ENCODE measurements at places on chromosomes 5 and 9. TPM values are rescaled to one million over a fixed set of nuclear protein-coding genes. Genes with fewer than 3 reads are reported as not detected.
A peak's percentile ranks its signal among the peaks of the same experiment; 100 is the strongest.

GRCh38 chr9:20376731-20377375 lies 245.4 kb downstream of the MLLT3 start:
- no peak for DNase-seq

Gene PTBP3
- polyA plus RNA-seq = 43.7 TPM

DNA sequence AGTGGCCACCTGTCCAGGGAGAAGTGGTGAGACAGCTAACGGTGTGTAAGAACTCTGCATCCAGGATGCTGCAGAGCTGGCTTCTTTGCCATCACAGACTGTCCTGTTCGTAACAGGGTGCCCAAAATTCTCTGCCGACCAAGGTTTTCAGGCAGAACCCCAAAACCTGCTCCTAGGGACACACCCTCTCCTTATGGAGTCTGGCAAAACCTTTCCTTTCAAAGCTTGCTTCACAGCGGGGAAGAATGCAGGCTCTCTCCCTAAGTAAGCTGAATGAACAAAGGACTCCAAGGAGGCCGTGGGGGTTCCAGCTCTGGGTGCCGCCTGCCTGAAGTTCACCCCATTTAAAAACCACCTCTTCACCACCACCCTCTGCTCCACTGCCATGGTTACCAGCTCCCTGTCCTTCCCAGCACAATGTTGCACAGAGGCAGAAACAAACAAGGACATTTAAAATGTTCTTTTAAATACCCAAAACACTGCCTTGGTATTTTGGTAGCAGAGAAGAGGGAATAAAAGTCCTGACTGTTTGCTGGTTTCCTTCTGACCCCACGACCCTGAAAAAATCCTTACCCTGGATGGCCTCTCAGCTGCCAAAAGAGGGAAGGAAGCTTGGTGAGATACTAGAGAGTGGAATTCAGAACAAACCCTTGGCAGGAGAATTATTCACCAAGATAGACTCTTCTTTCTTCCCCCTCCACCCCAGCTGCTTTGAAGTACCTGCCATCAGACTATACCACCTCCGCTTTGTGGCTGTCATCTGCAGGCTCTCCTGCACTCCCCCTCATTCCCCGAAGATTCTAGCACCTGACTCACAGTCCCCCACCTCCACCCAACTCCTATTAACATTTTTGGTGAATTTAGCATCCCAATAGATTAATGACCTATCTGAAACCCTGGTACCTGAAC lies 7.1 kb upstream of the KLF9 start:
- no peak for DNase-seq

Gene GPRIN1
- polyA plus RNA-seq = 4.4 TPM

Gene ANKRD55
- not detected for polyA plus RNA-seq

GRCh38 chr5:111998871-111999270 lies 241.9 kb upstream of the NREP start:
- no peak for DNase-seq

DNA sequence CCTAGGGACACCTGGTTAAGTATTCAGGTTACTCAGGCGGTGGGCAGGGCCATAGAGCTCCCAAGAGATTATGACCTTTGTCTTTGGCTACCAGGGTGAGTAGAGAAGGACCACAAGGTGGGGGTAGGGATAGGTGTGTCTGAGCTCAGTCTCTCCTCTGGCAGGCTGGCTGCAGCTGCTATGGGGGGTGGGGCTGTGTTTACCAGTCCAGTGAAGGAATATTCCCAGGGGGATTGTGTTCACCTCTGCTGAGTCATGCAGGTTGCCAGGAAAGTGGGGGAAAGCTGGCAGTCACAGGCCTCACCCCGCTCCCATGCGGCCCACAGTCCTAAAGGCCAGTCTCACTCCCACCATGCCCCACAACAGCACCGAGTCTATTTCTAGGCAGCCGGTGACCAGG lies 53.6 kb upstream of the POU5F2 start:
- no peak for DNase-seq

Gene NME5
- 0.05 TPM for polyA plus RNA-seq

Gene NR2F1
- not detected for polyA plus RNA-seq

GRCh38 chr5:86137297-86137696 lies 480.4 kb upstream of the COX7C start:
- DNase-seq = no peak

DNA sequence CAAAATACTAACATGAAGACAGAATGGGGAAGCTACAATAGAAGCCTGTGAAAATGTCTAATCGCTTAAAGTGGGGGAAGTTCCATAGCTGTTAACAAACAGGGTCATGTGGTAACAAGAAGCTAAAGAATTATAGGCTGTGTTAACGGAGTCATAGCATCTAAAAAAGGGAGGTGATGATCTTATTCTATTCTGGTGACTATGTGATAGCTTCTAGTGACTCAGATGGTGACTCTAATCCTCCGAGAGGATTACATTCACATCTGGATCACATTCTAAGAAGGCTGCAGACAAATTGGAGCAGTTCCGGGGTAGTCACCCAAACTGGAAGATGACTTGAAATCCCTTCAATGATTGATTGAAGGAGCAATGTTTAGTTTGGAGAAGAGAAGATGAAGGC lies 142.1 kb downstream of the LIFR start:
- no peak for DNase-seq

DNA sequence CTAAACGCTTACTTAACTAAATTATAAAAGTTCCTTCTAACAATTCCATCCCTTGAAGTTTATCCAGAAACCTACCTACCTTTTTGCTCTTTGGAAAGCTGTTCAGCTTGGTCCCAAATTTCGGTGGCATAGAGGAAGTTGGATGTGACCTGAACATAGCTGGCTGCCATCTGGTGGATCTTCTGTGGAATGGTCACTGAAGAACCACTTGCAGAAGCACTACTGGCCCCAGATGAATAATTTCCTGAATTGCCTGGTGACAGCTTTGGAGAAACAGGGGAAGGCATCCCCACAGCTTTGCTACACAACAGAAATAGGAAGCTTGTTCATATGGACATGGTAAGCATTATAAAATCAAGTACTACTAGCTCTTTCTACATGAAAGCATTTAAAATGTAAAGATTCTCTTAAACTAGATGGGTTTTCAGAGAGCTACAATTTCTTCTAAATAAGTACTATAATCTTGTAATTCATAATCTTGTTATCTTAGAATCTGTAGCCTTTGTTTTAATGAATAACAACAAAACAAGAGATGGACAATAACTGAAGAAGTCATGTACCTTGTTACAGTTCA lies 9.9 kb downstream of the LEAP2 start:
- DNase-seq = peak; percentile 11

DNA sequence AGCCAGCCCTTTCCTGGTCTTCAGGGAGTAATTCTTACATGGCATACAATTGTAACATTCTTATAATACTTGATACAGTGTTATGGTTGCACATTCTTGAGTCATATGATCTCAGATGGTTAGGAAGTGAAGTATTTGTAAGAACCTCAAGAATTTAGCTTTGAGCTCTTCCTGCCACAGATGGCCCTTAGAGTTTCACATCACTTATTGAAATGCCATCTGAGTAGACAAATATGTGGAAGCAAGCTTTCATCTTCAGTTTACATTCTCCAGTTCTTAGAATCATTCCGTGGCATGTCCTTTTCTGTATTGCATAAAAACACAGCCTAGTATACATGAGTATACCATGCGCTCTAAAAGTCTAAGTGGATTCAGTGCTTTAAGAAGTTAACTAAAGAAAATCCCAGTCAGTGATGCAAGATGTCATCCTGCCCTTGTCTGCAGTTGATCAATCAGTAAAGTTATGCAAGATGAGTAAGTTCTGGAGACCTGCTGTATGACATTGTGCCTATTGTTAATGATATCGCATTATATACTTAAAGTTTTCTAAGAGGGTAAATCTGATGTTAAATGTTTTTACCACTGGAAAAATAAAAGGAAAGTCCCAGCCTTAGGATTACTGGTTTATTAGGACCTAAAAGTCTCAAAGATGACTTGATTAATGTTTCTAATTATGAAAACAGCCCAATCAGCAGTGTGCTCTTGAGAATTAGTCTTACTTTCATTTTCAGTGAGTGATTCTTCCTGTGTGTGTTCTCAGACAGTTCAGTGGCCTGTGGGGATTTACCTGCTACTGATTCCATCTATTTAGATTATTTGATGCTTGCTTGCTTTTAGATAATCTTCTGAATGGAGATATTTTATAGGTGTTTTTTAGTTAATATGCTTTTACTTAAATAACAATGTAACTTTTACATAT lies 29.4 kb downstream of the RHOBTB3 start:
- DNase-seq = peak; percentile 50

DNA sequence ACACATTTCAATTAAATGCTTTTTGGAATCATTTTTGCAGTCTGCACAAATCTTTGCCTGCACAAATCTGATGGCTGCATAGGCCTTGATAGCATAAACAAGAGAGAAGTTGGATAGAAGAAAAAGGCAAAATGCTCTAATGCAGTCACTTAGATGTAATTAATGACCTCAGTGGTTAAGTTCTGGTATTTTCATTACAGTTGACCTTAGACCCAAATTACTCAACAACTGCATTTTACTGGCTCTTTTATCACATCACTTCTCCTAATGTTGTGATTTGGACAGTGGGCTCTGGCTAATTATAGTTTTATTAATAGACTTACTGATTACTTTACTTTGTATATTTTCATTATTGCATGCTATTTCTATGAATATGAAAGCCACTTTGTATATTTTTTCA lies 34.3 kb downstream of the NTRK2 start:
- DNase-seq = no peak

Gene IFNA21
- not detected for polyA plus RNA-seq

DNA sequence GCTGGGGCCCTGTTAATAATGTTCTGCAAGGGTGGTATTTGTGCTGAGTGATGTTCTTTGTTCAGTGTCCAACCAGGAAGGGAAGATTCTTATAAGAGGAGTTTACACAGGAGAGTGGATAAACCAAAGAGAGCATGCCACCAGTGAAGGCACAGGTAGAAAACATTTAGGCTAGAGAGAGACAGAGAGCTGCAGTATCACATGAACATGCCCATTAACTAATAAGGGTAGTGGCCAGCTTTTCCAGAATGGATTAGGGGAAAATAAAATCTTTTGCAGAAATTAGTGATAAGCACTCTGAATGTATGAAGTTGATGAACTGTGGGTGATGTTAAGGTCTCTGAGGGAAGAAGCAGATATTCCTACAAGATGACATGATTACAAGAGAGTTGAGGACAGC lies 54.1 kb upstream of the PRLR start:
- no peak for DNase-seq

Gene ABO
- not detected for polyA plus RNA-seq

Gene NR2F1-AS1
- 0.33 TPM for polyA plus RNA-seq

GRCh38 chr5:173689737-173690360 lies 73.4 kb upstream of the BOD1 start:
- no peak for DNase-seq

GRCh38 chr9:35618854-35619799 lies 914 bp upstream of the CD72 start:
- no peak for DNase-seq

- DNase-seq = no peak
Observed at GRCh38 chr9:136010615-136011361, 49.6 kb upstream of the UBAC1 start.

Gene TPPP
- polyA plus RNA-seq = 2.5 TPM

Gene NDFIP1
- 38.2 TPM for polyA plus RNA-seq

DNA sequence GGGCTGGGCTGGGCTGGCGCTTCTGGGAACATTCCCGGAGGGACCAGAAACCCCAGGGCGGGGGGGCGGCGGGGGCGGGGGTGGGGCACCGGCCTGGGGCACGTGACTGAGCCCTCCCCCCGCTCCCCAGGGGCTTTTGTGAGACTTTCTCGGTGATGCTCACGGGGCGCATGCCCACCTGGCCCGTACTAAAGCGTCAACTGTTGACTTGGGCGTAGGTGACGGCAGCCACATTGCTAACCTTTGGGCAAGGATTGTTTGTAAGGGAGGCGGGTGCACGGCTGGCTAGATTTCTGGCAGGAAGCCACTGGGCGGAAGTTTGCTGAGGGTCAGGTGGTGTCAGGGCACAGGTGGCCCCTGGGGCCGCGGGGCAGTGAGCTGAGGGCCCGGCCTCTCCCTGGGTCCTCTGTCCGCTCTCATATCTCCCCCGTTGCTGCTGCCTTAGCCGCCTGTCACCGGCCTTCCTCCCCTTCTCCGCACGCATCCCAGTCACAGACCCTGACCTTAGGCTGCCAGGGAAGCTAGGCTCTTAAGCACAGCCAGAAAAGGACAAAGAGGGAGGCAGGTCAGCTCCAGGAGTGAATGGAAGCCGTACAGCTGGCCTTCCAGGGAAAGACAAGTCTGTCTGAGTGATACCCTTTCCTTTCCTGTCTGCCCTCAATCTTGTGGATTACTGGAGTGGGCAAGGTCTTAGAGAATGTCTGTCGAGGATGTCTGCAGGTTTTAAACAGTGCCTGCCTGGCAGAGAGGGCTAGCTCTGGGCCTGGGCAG lies 812 bp downstream of the CACFD1 start:
- DNase-seq = no peak

- no peak for DNase-seq
Observed at GRCh38 chr5:115418788-115419187, 122.3 kb upstream of the CCDC112 start.

Gene ACOT12
- polyA plus RNA-seq = not detected

DNA sequence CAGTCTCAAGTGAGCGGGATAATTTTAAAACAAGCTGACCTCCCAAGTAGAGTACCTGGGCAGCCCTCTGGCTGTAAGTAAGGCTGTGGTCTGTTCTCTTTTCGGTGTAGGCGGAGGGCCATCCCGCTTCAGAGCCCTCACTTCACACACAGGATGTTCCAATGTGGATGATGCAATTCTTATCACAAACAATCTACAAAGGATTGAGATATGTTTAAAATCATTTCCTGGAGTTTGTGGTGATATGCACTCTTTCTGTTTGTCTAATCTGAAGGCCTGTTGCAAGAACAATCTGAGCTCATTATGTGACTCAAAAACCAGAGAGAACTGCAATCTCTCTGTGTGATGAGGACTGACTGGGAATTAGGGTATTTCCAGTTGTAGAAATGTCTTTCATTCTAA lies 42.5 kb downstream of the ITGA2 start:
- no peak for DNase-seq

- no peak for DNase-seq
Observed at GRCh38 chr9:125537442-125538091, 169.4 kb downstream of the MAPKAP1 start.

DNA sequence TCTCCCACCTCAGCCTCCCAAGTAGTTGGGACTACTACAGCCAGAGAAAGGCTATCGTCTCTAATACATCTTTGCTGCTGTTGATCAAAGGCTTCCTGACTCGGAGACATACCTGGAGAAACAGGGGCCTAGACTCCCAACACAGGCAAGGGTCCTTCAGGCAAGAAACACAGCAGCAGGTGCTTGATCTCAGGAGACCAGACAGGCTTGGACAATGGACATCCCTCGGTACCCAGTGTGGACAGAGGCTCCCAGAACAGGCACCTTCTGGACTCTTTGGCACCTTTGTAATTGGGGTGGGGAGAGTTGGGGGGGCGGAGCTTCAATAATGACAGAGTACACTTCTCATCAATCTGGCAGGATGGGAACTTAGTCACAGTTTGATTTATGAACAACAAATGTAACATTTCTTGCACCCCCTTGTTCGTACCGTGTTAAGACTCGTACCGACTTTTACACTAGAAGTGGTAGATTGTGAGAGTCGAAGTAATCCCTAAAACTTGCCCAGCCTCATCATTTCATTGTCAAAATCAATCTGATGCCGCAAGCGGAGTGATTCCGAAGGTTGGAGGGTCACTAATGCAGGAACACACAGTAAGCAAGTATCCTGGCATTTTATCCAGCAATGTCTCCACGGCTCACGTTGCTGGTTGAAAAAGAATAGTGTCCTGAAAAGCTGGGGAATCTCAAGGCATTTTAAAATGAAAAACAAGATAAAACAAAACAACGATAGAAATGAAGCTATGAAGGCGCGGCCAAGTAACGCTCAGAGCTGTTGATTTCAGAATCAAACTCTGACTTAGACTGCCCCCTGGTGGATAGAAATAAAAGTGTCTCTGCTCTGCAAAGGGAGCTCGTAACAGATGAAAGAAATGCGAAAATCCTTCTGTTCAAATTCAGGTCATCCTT lies 46.4 kb upstream of the STK32A start:
- DNase-seq = peak; percentile 36

Gene GRM6
- not detected for polyA plus RNA-seq

All from keratinocyte (primary cell).